ENCODE measurements at places on chromosomes 7 and 10. TPM values are rescaled to one million over a fixed set of nuclear protein-coding genes. Genes with fewer than 3 reads are reported as not detected.

The TRIM50 gene
- not detected for total RNA-seq

The ZNF485 gene
- 5.8 TPM for total RNA-seq

The NUTM2A gene
- 0.23 TPM for total RNA-seq

The NOS3 gene
- 12.7 TPM for total RNA-seq

The ZNF32 gene
- total RNA-seq = 12.0 TPM

The PTPN20 gene
- total RNA-seq = 0.71 TPM

The RET gene
- total RNA-seq = 0.45 TPM

The FAM241B gene
- 29.8 TPM for total RNA-seq

The AKR1C4 gene
- total RNA-seq = not detected

The MAGI2 gene
- total RNA-seq = not detected

The PAPOLB gene
- total RNA-seq = not detected

The PKD2L1 gene
- total RNA-seq = not detected

The HOXA11 gene
- not detected for total RNA-seq

The RBM20 gene
- 0.06 TPM for total RNA-seq

The CALHM1 gene
- total RNA-seq = not detected

The BEND7 gene
- total RNA-seq = not detected

The MYH16 gene
- total RNA-seq = 0.11 TPM

The CCDC146 gene
- total RNA-seq = 1.4 TPM

The RPEL1 gene
- total RNA-seq = not detected

The PNLIPRP2 gene
- total RNA-seq = not detected

The OR2A5 gene
- not detected for total RNA-seq

The DDC gene
- 0.43 TPM for total RNA-seq

The TAC1 gene
- not detected for total RNA-seq

The VGF gene
- total RNA-seq = not detected

The TMEM178B gene
- 0.18 TPM for total RNA-seq

The SUGCT gene
- total RNA-seq = 1.8 TPM

The SKIDA1 gene
- total RNA-seq = 0.54 TPM

The EN2 gene
- not detected for total RNA-seq

The RTKN2 gene
- 9.2 TPM for total RNA-seq

The PIK3CG gene
- 17.3 TPM for total RNA-seq

The MRC1 gene
- not detected for total RNA-seq

The TYW1B gene
- total RNA-seq = 2.1 TPM

The PIP gene
- not detected for total RNA-seq

The SPDYE1 gene
- total RNA-seq = not detected

The TSPAN15 gene
- total RNA-seq = 1.3 TPM

The PARD3 gene
- total RNA-seq = 2.7 TPM

The IL6 gene
- not detected for total RNA-seq

The TCF7L2 gene
- 3.1 TPM for total RNA-seq

The TBX20 gene
- total RNA-seq = not detected

All from activated naive CD4-positive, alpha-beta T cell treated with anti-CD3 and anti-CD28 coated beads, Interleukin-2, amount 50 U/mL, for 72 hours (primary cell).